ENCODE measurements at places on chromosomes 3 and 15.

- no peak for DNase-seq
These were observed 3.6 kb downstream of the DUOX2 start for GRCh38 chr15:45110256-45110820.

- DNase-seq = no peak
These were observed 413.3 kb downstream of the CNTN6 start for GRCh38 chr3:1506090-1506489.

- no peak for DNase-seq
These were observed 172.7 kb upstream of the KBTBD8 start for GRCh38 chr3:66825375-66825774.

DNA sequence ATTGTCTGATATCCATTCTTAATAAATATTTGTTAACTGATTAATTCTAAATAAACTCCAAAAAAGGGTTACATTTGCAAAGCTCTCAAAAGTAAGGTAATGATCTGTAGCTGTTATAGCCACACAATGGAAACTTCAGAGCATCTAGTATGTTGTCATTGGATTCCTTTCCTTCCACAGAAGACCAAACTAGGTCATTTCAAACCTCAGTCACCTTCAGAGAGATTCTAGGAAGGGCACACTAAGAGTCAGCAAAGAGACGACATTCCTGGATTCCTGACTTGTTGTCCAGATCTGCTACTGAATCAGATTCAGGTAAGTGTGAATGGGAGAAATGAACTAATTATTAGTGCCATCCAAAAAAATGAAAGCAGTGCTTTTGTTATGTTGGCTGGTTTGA is 3.0 kb upstream of the COL8A1 start:
- no peak for DNase-seq

GRCh38 chr3:15903164-15903563 is 105.4 kb upstream of the ANKRD28 start:
- peak; percentile 98 for DNase-seq

GRCh38 chr3:86634361-86634760 is 356.6 kb downstream of the VGLL3 start:
- DNase-seq = no peak

- DNase-seq = no peak
These were observed 39.6 kb upstream of the TIMP4 start for GRCh38 chr3:12198301-12198700.

- DNase-seq = no peak
These were observed 159.5 kb downstream of the CHSY1 start for GRCh38 chr15:101092156-101092866.

GRCh38 chr3:113630956-113631542 is 65.4 kb downstream of the USF3 start:
- no peak for DNase-seq

GRCh38 chr3:50238549-50239026 is 2.6 kb downstream of the GNAI2 start:
- peak; percentile 70 for DNase-seq

- peak; percentile 85 for DNase-seq
These were observed 32.2 kb downstream of the SLC6A6 start for GRCh38 chr3:14434498-14435151.

DNA sequence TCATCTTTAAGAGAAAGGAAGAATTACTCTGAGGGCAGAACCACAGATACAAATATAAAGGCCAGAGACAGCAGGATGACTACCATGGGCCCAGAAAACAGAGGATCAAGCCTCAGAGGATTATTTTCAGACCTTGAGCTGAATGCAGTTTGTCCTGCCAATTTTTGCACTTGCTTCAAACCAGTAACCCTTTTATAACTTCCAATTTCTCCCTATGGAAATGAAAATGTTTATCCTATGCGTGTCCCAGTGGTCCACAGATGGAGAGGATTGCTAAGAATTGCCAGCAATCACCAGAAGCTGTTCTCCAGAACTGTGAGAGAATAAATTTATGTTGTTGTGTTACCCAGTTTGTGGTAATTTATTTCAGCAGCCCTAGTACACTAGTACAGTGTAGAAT is 26.4 kb upstream of the MME start:
- no peak for DNase-seq

GRCh38 chr3:169666376-169667165 is 3.1 kb upstream of the MECOM start:
- no peak for DNase-seq

GRCh38 chr15:40006003-40006402 is 33.0 kb downstream of the SRP14 start:
- DNase-seq = no peak

GRCh38 chr3:14299767-14300166 is 102.6 kb upstream of the SLC6A6 start:
- DNase-seq = no peak

DNA sequence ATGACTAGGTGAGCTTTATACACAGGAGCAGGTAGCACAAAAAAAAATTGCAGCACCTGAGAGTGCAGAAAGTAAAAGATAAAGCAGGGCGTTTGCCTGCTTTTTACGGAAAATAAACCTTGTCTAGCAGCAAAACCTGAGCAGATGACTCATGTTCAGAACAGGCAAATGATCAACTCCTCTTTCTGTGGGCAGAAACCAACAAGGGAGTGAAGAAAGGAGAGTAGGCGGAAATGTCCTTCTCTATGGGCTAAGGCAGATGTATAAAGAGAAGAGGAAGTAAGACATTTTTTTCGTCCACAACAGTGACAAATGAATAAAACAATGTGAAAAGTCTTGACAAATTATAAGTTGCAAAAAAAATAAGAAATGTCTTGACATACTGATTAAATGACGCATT is 24.5 kb upstream of the GMNC start:
- DNase-seq = no peak

DNA sequence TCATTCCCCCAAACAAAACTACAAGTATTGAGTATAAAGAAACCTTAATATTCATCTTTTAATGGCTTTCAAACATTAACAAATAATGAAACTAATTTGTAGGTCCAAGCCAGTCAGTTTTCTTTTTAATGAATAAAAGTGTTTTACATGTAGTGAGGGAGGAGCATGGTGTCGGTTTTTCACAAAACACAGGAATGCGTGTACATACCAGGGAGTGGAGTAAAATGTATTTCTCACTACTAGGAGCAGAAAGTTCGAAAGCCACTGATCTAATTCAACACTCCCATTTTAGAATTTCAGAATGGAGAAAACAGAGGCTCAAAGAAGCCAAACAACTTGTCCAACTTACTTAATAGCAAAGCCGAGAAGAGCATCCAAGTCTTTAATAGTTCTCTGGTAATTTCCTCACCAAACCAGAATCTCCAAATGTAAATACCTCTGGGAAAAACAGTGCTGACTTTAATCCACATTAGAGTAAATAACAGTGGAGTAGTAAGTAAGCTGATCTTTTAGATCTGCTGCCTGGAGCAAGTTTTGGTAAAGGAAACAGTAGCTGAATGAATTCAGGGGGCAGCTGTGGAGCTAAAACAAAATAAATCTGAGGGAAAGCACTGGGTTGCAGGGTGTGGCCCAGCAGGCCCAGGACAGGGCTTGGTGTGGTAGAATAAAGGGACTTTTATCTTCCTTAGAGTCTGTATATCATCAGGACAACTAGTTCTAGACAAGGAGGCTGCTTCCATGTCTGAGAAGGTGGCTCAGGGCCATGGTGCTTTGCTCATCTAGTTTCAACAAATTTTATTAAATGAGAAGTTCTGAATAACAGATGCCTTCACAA is 7.9 kb downstream of the ANP32A start:
- no peak for DNase-seq

DNA sequence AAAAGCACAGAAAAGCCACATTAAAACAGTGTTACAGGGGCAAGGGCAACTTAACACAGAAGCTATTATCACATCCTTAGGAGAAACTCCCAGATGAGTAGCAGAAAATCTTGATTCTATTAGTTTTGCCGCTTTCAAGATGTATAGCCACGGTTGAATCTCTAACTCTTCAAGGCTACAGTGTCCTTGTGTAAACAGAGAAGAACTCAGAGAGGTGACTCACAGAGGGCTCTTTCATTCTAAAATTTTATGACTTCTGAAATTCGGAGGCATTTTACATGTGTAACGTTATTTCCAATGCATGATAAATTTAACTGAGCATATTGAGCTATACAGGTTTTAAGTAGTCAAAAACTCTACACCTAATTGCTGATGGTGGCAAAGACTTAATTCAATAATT is 846.6 kb downstream of the GBE1 start:
- no peak for DNase-seq

GRCh38 chr3:149511040-149511626 is 36.6 kb downstream of the TM4SF4 start:
- no peak for DNase-seq

DNA sequence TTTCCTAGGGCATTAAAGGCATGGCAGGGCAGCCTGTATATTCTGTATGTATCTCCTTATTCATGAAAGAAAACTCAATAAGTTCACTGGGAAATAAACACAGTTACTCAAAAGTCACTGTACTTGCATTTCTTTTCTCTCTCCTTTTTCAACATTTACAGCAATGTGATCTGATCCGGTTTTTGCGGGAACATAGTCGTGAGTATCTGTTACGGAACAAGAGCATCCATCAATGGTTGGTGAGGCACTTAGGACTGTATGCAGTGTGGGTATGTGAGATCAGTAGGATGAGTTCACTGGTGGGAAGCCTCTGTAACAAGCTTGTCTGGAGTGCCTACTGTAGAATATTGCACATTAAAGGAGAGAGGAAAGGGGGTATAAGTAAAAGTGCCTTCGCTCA is 80.7 kb downstream of the COL6A5 start:
- no peak for DNase-seq

GRCh38 chr15:44656298-44656697 is 7.2 kb downstream of the SPG11 start:
- no peak for DNase-seq

DNA sequence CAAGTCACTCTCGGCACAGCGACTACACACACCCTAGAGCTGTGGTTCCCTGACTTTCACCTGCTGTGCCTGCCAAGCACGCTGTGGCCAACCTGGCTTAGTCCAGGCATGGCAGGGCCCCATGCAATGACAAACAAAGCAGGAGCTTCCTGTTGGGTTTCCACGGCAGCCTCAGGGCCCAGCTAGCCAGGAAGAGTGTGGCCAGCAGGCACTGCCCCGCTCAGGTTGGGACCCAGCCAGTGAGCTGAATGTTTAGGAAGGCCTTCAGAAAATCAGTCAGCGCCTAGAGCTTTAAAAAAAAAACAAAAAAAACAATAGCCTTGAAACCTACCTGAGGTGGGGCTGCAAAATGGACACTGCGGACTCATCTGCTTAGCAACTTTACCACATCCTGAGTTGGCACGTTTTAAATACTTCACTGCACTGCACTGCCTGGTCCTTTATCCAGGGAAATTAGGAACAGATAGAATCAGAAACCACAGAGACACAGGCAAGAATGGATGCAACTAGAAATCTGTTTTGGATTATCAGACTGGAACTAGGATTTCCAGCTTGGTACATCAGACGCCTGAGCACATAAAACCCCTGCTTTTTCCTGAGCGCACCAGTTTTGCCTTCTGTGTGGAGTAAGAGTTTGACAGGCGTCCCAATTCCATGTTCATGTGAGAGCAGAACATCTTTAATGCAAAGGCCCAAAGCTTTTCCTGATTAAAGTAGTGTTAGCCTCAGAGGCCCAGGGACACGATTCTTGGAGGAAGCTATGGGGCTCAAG is 36.2 kb upstream of the LDHAL6B start:
- peak; percentile 86 for DNase-seq

DNA sequence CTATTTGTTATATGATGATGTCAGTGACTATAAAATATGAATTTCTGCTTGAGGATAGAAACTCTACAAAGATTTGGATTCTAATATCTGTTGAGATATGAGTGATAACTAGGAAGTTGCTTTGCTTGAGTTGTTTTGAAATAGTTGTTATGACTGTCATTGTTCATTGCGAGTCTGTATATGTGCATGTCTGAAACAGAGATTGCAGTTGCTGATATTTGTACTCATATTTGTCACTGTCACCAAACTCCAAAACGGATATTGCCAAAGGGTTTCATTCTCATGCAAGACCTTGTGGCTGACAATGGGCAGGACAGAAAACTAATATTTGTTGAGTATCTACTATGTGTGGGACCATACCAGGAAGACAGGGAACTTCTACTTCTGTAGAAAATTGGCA is 240.2 kb downstream of the CD47 start:
- DNase-seq = no peak

GRCh38 chr15:95887666-95888390 is 442.7 kb upstream of the NR2F2 start:
- DNase-seq = no peak

DNA sequence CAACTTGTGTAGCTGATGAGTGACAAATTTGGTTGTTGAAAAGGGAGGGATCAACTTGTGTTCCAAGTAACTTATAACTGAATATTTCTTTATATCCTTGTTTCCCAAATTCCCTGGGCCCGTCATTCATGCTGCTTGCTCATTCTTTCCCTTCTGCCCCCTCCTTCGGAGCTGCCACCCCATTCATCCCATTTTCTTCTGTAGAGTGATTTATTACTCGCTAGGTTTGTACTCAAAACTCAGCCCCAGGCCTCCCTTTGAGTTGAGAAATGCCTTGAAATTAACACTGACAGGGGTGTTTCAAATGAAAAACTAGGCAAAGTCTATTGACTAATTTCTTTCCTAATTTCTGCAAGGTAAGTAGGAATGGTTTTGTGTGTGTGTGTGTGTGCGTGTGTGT is 277.4 kb upstream of the SLCO3A1 start:
- DNase-seq = no peak

DNA sequence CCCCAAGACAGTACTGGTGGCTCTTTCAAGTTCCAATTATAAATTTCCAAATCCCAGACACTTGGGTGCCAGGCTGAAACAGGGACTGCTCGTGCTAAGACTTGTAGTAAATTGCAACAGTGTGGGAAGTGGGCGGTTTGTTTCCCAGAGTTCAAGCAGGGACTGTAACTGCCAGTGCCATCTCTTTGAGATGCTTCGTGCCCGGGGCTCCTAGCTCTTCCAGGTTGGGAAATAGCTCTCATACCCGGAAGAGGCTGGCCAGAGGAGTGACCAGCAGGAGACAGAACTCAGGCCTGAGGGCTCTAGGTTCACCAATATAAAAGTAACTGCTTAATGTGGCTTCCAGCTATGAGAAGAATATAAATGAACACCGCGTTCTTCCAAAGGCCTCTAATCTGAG is 54.0 kb upstream of the NEO1 start:
- no peak for DNase-seq

DNA sequence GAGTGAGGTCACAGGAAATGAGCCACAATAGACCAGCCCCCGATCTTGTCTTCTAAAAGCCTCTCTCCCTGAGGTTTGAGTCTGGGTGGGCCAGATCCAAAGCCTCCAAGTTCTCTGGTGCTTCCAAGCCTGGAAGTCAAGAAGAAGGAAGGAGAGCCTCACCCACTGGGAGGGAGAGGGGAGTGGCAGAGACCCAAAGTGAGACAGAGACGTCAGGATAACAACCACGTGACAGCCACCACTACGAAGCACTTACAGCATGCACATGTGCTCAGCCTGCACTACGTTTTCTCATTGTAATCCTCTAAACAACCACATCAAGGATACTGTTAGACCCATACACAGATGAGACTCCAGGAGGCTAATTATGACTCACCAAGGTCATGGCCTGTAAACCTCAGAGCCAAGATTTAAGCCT is 197.3 kb upstream of the LINGO1 start:
- no peak for DNase-seq

DNA sequence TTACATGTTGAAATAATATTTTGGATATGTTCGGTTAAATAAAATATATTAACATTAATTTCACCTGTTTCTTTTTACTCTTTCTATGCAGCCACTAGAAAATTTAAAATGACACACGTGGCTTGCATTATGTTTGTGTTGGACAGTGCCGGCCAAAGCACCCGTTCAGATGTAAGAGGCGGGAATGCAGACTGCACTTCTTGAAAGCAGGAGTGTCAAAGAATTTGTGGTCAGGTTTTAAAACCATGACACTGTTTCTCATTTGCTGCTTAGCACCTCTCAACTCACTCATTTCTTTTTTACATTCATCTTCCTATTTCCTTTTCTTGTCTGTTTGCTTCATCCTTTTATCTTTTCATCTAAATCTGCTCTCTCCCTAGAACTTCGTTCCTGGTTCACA is 35.3 kb upstream of the MINAR1 start:
- no peak for DNase-seq
